RKO (cell line): ENCODE measurements at places on chromosomes 7 and 10.

GRCh38 chr10:88070080-88070880 is 206.9 kb downstream of the PTEN start:
- no peak for DNase-seq

DNA sequence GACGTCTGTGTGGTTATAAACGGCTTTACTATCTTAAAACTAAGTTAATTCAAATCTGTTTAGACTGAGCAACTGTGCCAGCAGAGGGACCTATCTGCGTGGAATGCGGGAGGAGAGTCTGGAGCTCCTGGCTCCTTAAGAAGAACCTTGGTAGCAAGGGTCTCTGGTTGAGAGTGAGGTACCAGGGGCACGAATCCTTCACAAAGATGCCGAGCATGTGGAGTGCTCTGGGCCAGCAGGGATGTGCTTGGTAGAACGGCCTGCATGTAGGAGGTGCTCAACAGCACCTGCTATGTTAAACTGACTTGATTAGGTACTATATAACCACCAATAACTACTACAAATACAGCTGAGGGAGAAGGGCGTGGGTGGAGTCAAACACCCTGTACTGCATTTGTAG is 102.6 kb downstream of the VIPR2 start:
- no peak for DNase-seq

- no peak for DNase-seq
Observed at GRCh38 chr7:39720586-39720985, 97.2 kb downstream of the RALA start.

- no peak for DNase-seq
Observed at GRCh38 chr10:72552857-72553256, 73.0 kb downstream of the MICU1 start.

DNA sequence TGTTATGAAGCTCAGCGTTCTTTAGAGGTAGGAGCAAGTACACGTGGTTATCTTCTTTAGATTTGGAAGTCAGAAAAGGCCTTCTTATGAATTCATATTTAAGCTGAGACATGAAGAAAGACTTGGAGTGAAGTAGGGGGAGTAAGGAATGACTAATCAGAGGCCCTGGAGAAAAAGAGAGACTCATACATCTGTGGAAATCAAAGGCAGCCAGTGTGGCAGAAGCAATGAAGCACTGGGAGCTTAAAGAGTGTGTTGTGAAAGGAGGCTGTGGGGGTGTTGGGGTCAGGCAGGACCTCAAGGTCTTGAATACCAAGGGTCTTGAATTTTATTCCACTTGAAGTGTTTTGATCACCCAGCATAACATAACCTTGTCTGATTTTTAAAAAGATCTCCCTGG is 35.7 kb upstream of the FGL2 start:
- no peak for DNase-seq

DNA sequence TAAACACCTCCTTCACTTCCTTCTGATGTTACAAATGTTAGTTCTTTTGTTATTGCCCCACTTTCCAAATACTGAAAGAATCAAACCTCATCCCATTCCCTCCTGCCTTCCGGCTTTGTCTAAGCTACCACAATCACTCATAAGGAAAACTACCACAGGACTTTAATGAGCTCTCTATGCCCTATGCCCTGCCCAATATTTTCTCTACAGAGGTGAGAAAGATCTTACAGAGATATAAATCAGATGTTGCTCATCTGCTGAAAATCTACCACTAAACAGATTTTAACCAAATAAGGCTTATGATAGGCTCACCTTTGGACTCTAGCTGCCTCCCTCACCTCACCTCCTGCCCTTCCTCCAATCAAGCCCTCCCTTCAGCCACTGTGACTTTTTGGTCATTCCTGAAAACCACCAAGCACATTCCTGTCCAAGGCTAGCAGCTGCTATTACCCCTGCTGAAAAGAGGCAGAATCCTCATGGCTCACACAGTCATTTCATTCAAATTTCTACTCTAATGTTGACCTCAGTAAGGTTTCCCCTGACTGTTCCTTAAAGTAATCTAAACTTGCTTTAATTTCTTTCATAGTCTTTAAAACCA is 7.7 kb downstream of the ZNF33B start:
- no peak for DNase-seq

DNA sequence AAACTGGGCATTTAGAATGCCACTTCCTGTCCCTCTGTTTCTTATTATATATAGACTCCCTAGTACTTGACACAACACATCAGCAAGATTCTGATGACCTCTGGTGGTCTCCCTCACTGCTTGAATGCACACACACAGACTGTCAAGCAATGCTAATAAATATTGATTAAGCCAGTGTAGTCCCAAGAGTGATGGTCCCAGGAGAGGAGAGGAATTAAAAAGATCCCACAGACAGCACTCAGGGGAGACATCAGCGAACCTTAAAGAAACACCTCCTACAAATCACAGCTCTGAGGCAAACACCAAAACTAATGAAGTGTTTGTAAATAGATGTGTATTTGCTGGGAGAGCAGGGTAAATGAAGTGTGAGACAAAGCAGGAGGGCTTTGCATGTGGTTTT is 1291.2 kb downstream of the XPNPEP1 start:
- no peak for DNase-seq

- no peak for DNase-seq
Observed at GRCh38 chr10:70324339-70324861, 40.6 kb upstream of the NPFFR1 start.
